ENCODE measurements at places on chromosomes 11 and 22. TPM values are rescaled to one million over a fixed set of nuclear protein-coding genes. Genes with fewer than 3 reads are reported as not detected.

Gene GGT5
- 2.6 TPM for total RNA-seq

Gene OR2AT4
- not detected for total RNA-seq

Gene EHF
- total RNA-seq = 25.9 TPM

Gene TAGLN
- total RNA-seq = 84.3 TPM

Gene OR52A1
- not detected for total RNA-seq

Gene KRTAP5-2
- 3.1 TPM for total RNA-seq

Gene SHANK3
- 7.2 TPM for total RNA-seq

Gene ASPHD2
- 0.89 TPM for total RNA-seq

Gene LIF
- 1.9 TPM for total RNA-seq

Gene MOGAT2
- total RNA-seq = 9.6 TPM

Gene IGF2
- 467 TPM for total RNA-seq

Gene XKR3
- total RNA-seq = not detected

Gene CBX7
- total RNA-seq = 4.0 TPM

Gene PKP3
- total RNA-seq = 71.2 TPM

Gene SLC22A9
- not detected for total RNA-seq

Gene OR56A1
- not detected for total RNA-seq

Gene TEX12
- 0.20 TPM for total RNA-seq

Gene MYO18B
- total RNA-seq = 17.6 TPM

Gene WNT7B
- total RNA-seq = 4.3 TPM

Measured in skin of body (tissue), 3 donors.